ENCODE measurements at places on chromosomes 3 and 15. TPM values are rescaled to one million over a fixed set of nuclear protein-coding genes. Genes with fewer than 3 reads are reported as not detected.

Gene ALG1L2
- total RNA-seq = not detected

GRCh38 chr15:77228828-77229227 lies 157.9 kb upstream of the TSPAN3 start:
- peaks cover 15% of the 10 kb centered on the region for H3K4me1 ChIP-seq
- H3K4me3 ChIP-seq = no peak overlapping the region
- no peaks in the 10 kb centered on the region for H3K36me3 ChIP-seq

DNA sequence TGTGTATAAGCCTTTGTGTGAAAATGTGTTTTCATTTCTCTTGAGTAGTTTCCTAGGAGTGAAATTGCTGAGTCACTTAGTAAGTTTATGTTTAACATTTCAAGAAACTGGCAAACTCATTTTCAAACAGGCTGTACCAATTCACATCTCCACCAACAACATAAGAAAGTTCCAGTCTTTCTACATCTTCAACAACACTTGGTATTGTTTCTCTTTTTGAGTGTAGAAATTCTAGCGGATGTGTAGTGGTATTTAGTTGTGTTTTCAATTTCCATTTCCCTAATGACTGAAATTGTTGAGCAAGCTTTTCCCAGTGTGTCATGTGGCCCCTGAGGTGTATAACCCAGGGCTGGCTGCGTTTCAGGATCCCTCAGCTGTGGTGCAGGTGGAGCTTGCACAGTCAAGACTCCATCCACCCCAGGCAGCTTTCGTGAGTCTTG lies 258.5 kb downstream of the PDCD6IP start:
- no peak overlapping the region for H3K27ac ChIP-seq
- no peaks in the 10 kb centered on the region for H3K36me3 ChIP-seq

DNA sequence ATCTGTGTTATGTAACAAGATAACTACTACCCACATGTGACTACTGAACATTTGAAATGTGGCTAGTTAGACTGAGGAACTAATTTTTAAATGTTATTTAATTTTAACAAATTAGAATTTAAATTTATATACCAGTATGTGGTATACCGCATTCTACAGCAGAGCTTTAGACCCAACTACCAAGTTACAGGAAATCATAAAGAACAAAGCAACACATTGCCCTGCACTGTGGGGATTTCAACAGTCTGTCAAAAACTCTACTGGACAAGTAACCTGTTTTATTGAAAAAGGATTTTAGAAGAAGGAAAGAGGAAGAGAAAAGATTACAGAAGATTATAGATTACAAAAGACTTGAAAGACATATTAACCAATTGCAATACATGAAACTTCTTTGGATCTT lies 64.9 kb downstream of the DPH6 start:
- no peaks in the 10 kb centered on the region for H3K36me3 ChIP-seq
- no peaks in the 10 kb centered on the region for H3K27me3 ChIP-seq

DNA sequence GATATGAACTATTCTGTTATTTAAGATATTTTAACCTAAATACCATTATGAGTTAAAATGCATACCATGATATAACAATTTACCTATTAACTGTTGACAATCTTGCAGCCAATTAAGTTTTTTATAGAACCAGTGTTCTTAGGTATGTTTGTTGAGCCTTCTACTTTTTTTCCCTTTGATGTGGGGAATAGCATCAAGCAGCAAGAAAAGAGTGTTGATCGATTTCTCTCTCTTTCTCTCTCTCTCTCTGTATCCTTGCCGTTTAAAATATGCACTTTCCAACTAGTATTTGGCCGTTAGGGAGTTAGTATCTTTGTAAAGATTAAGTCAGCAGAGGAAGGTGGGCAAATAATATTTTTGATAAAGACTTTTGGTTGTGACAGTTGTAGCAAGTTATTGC lies 5.9 kb downstream of the CHD2 start:
- H3K27ac ChIP-seq = peak overlapping the region; percentile 97
- H3K27me3 ChIP-seq = no peaks in the 10 kb centered on the region
- peaks cover 81% of the 10 kb centered on the region for H3K4me1 ChIP-seq
- H3K4me3 ChIP-seq = peak overlapping the region; percentile 39
- DNase-seq = no peak
- no peaks in the 10 kb centered on the region for H3K36me3 ChIP-seq

DNA sequence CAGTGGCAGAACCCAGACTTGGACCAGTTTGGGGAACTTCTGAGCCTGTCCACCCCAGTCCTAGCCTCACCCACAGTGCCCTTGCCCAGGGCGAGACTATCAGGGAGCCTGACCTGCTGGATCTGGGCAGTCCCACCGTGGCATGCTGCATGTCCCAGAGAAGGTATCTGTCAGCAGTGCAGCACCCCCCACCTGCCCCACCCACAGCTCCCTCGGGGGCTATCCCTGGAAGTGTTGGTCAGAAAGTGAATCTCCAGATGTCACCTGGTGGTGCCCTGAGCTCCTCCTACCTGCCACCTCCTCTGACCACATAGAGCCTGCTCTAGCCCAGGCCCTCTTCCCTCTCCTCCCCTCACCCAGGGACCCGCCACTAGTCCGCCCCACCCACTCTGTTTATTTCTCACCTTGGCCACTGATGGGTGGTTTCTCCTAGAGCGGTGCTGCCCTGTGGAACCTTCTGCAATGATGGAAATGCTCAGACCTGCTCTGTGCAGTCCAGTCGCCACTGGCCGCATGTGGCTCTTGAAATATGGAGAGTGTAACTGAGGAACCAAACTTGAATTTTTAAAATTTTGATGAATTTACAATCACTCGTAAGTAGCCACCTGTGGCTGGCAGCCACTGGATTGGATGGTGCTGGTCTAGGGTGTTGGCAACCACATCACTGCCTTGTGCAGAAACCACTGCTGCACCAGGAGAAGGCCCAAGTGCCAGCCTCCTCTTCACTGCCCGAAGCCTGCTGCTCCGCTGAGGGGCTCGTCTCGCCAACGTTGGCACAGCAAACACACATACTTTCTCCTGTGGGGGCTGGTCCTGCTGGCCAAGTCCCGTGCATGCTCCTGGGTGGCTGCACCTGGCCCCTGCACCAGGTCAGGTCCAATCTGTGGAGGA lies 13.1 kb downstream of the HDAC11 start:
- DNase-seq = no peak
- H3K27ac ChIP-seq = no peak overlapping the region
- no peaks in the 10 kb centered on the region for H3K36me3 ChIP-seq
- H3K4me3 ChIP-seq = no peak overlapping the region
- H3K4me1 ChIP-seq = peaks cover 8% of the 10 kb centered on the region

GRCh38 chr3:66492672-66493071 lies 8.2 kb downstream of the LRIG1 start:
- peak overlapping the region; percentile 6 for H3K27ac ChIP-seq
- no peak overlapping the region for H3K4me3 ChIP-seq
- DNase-seq = no peak
- H3K36me3 ChIP-seq = no peaks in the 10 kb centered on the region
- no peaks in the 10 kb centered on the region for H3K27me3 ChIP-seq
- H3K4me1 ChIP-seq = peaks cover 89% of the 10 kb centered on the region

- no peaks in the 10 kb centered on the region for H3K27me3 ChIP-seq
- no peaks in the 10 kb centered on the region for H3K4me1 ChIP-seq
- no peak overlapping the region for H3K4me3 ChIP-seq
- no peak overlapping the region for H3K27ac ChIP-seq
Observed at GRCh38 chr3:126413693-126414080, 19.0 kb downstream of the CFAP100 start.
